ENCODE measurements at places on chromosomes 3 and 15.

DNA sequence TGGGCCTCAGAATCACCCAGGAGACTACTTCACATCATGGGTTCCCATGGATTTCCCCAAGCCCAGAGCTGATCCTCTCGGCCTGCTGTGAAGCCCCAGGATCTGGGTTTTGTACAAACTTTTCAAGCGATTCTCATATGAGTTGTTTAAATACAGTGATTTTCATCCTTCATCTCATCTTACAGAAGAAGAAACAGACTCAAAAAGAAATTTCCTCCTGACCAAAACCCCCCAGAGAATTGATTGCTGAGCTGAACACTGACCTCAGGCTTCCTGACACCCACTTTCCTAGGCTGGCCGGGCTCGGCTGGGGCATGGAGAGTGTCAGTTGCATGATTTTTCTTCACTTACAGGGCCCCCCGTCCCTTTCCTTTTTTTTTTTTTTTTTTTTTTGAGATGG is 60.3 kb downstream of the BDH1 start:
- DNase-seq = no peak

GRCh38 chr15:89358435-89358754 is 23.8 kb upstream of the POLG start:
- no peak for DNase-seq

DNA sequence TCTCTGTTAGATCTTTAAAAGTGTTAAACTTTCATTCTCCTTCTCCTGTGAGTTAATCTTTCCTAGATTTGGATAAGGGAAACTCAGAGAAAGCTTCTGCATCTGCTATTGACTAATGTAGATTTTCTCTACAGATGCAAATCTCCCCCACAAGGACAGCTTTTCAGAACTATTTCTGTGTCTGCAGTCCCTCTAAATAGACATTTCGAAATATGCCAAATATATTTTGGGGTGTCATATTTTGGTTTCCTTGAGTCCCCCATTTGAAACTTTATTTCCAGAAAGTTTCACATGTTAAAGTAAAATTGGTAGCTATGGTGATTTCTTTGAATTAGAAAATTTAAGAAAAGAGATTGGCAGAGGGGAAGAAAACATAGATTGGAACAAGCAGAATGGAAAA is 852.3 kb upstream of the ALCAM start:
- DNase-seq = no peak

GRCh38 chr3:51280176-51280575 is 104.9 kb upstream of the MANF start:
- no peak for DNase-seq

GRCh38 chr3:188680189-188680588 is 491.6 kb upstream of the TPRG1 start:
- no peak for DNase-seq

DNA sequence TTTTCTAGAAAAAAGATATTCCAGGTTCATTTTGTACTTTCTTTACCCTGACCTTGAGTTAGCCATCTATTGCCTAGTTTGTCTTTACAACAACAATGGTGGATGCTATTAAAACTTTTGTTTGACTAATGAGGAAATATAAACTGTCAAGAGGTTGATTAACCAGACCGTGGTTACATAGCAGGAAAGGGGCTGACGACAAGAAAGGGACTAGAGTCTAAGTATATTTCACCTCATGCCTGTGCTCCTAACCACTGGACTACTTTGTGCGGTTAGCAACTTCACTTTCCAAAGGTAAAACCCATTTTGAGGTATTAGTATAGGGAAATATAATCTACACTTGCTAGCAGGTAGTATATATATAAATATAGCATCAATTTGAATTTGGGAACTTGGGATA is 327.1 kb downstream of the SATB1 start:
- no peak for DNase-seq

- DNase-seq = no peak
Observed at GRCh38 chr3:153146191-153147053, 15.6 kb upstream of the RAP2B start.

GRCh38 chr3:131447349-131447748 is 55.4 kb downstream of the MRPL3 start:
- DNase-seq = no peak

GRCh38 chr15:100383302-100384107 is 41.7 kb upstream of the ADAMTS17 start:
- DNase-seq = no peak

GRCh38 chr3:156356537-156357363 is 198.2 kb downstream of the SSR3 start:
- DNase-seq = no peak

DNA sequence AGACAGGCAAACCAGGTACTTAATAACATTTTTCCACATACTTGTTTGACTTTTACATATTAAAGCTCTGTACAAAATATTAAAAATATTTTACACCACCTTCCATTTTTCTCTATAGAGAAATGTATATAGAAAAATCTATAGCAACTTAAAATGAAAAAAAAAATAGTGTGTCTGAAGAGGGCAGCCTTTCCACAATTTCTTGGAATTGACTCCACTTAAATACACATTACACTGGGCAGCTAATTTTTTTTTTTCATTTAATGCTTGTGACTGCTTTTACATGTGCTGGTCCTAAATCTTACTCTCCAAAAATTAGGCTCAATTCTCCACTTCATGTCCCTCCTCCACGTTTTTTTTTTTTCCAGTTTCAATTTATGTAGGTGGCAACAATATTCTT is 427.0 kb upstream of the RBMS3 start:
- DNase-seq = no peak

DNA sequence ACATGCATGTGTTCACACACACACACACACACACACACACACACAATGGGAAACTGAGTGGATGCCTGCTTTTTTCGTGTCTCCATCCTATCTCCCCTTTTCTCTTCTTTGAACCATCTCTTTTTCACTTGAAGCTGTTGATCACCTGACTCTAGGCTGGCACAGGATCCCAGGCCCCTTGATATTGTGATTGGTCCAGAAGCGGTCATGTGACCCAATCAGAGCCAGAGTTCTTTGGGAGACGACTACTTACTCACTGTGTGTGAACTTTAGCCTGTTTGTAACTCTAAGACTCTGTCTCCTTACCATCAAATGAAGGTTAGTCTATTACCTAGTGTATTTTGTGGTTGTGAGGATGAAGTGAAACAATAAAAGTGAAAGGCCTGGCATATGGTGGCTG is 172.9 kb downstream of the ADAMTS9 start:
- DNase-seq = no peak

- DNase-seq = no peak
Observed at GRCh38 chr3:46097691-46098241, 70.5 kb upstream of the XCR1 start.

DNA sequence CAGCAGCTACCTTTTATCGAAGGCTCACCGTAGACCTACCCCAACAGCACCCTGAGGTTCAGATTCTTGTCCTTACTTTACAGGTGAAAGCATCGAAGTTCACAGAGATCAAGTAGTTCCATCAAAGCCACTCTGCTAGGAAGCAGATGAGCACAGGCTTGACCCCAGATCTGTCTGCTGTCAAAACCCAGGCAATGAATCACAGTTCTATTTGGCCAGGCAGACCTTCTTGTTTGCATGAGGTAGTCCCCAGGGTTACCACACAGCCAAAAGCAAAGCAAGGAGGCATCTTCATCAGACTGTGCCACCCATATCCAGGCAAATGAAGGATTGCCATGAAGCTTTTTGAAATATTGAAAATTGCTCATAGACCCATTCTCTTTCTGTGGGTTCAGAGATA is 33.0 kb downstream of the HES1 start:
- no peak for DNase-seq

DNA sequence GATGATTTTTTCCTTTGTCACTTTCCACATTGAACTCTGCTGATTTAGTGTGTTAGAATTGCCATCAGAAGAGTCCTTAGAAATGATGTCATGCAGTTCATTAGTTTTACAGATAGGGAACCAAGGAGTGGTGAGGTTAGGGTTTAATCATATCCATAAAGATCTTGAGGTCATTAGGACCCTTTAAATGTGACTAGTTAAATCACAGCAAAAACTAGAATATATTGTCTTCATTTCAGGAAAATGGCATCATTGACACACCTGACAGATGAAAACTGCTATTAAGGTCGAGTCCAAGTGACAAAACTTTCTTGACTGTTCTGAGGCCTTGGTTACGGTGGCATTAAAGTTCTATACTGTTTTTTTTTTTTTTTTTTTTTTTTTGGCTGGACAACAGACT is 50.5 kb downstream of the MBNL1 start:
- no peak for DNase-seq

DNA sequence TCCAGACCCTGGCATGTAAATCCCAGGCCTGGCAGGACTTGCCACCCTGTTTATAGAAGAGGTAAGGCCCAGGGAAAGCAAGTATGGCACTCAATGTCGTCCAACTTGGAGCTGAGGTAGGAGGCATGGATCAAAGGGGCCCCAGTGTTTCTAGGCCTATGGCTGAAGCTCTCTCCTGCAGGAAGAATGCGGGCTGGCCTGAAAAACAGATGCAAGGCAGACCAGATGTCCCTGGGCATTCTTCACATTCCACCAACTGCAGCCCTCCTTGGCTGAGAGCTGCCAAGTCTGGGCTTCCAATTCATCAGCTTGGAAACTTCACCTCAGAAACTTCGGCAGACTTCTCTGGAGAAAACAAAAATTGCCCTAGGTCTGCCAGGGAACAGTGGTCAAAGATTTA is 22.2 kb downstream of the MESD start:
- DNase-seq = no peak

GRCh38 chr15:78049691-78050440 is 27.6 kb downstream of the TBC1D2B start:
- no peak for DNase-seq

DNA sequence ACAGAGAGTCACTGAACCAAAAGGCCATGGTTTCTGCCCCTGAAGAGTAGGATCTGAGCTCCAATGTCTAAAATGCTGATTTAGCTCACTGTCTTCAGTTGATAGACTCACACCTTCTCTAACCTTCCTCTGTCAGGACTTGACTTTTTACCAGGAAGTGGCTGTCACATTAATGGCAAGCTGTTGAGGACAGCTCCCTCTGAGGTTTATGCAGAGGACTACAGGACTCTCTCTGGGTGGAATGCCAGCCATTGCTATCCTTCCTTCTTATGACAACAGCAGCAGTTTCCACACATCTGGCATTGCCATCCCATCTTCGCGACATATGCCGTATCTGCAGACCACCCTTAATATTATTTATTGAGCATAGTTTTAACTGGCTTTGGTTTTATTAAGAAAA is 103.8 kb upstream of the PRICKLE2 start:
- DNase-seq = no peak

GRCh38 chr3:77407441-77407840 is 367.5 kb downstream of the ROBO2 start:
- DNase-seq = no peak

DNA sequence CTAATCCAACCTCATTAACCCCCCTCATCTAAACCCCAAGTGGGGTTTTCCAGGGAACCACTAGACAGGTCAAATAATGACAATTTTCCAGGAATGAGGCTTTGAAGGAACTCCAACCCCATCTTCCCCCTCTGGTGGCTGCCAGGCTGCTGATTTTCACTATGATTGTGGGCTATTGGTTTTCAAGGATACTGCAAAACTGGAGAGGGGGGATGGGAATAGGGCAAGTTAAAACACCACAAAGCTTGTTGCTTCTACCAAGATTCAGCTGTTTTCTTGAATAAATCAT is 10.4 kb upstream of the ZNF662 start:
- DNase-seq = no peak

DNA sequence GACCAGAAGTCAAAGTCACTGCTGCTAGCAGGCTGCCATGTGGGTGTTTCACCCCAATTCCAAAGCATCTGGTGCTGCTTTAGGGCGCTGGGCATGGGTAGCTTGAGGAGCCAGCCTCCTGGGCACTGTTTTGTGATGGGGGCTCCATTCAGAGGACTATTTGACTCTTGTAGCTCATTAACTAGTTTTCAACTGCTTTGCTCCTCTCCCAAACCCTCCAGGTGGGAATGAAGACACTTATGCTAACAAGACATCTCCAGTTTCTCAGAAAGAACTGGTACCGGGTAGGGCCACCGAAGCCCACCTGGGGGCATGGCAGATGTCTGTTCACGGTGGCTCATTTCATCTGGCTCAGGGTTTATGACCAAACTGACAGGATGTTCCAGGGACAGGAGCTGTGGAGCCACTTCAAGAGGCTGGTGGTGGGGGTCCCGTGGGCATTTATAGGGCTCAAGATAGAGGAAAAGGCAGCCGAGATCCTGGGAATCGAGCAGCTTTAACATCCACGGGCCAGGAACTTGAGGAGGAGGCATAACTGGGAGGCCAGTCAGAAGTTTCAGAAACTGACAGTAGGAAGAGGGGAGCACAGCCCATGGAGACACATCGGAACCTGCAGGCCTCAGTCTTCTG is 17.7 kb downstream of the AMOTL2 start:
- DNase-seq = no peak

GRCh38 chr3:105144837-105145236 is 221.9 kb upstream of the ALCAM start:
- no peak for DNase-seq

GRCh38 chr3:86234506-86235254 is 756.3 kb downstream of the VGLL3 start:
- no peak for DNase-seq

DNA sequence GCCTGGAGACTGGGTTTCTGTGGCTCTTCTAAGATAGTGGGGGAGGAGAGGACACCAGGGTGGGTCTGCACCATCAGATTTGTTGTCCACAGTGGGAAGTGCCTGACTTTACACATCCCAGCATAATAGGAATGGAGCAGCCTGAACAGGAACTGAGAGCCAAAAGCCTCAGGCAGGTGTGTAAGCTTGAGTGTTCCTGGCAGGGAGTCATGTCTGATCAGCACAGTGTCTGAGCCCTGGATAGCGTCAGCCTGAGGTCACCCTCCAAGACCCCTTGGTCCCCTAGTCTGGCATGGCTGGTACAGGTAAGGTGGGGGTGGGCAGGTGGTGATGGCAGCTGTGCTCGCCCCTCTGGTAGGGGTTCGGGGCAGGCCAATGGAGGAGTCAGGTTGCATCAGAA is 20.2 kb downstream of the INSYN1 start:
- DNase-seq = no peak

- DNase-seq = no peak
Observed at GRCh38 chr15:90095521-90095959, 6.7 kb downstream of the IDH2 start.

GRCh38 chr3:140942221-140943104 is 827 bp downstream of the SLC25A36 start:
- DNase-seq = no peak

- DNase-seq = no peak
Observed at GRCh38 chr3:136950623-136951022, 7.2 kb upstream of the IL20RB start.

- DNase-seq = no peak
Observed at GRCh38 chr15:74434263-74435136, 742 bp upstream of the SEMA7A start.

GRCh38 chr15:42360535-42361112 is 1.3 kb downstream of the CAPN3 start:
- DNase-seq = no peak

DNA sequence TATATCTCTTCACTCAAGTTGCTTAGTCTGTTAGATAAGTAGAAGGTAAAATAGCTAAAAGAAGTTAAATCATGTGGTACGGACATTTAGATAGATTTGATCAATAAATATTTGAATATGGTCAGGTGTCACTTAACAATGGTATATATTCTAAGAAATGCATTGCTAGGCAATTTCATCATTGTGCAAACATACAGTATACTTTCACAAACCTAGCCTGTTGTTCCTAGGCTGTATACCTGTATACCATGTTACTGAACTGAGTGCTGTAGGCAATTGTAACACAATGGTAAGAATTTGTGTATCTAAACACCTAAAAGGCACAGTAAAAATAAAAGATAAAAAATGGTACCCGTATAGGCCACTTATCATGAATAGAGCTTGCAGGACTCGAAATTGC is 112.8 kb upstream of the CGNL1 start:
- DNase-seq = no peak

- DNase-seq = peak; percentile 4
Observed at GRCh38 chr3:25783661-25784512, 644 bp upstream of the NGLY1 start.

GRCh38 chr15:80736560-80736959 is 41.5 kb downstream of the ABHD17C start:
- DNase-seq = no peak

Data from thoracic aorta (tissue), 2 donors.